ENCODE measurements at places on chromosomes 5 and 9. TPM values are rescaled to one million over a fixed set of nuclear protein-coding genes. Genes with fewer than 3 reads are reported as not detected.
A peak's percentile ranks its signal among the peaks of the same experiment; 100 is the strongest.

The FAXDC2 gene
- total RNA-seq, result 83.6 TPM

- DNase-seq, result no peak
These were observed 438.6 kb upstream of the MPDZ start for GRCh38 chr9:13718086-13718485.

GRCh38 chr9:110769667-110770066 lies 101.1 kb downstream of the MUSK start:
- no peak for DNase-seq

The LIX1 gene
- total RNA-seq, result not detected

The C5orf34 gene
- 0.70 TPM for total RNA-seq

DNA sequence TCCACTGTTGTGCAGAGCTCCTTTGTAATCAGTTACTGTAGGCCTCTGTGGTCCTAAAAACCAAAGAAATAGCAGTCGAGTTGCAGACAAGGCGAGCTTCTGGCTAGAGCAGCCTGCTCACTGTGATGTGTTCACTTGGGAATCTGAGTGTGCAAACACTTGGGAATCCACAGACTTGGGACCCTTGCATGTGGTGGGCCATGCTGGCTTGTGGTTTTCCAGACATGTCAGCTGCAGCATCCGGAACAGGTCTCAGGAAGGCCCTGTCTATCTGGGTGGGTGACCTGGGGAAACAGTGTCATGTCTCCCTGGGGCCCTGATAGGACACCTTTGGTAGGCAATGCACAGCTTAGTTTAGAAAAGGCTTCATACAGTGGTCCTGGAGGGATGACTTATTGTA lies 66.4 kb downstream of the WWC1 start:
- DNase-seq, result no peak

The TMEM232 gene
- total RNA-seq, result 1.5 TPM

DNA sequence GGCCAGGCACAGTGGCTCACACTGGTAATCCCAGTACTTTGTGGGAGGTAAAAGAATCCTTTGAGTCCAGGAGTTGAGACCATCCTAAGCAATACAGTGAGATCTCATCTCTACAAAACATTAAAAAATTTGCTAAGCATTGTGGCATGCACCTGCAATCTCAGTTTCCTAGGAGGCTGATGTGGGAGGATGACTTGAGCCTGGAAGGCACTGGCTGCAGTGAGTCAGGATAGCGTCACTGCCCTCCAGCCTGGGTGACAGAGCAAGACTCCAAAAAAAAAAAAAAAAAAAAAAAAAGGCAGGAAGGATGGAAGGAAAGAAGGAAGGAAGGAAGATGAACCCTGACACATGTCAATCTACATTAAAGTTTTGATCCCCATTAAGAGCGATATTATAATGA lies 1452.2 kb upstream of the ACO1 start:
- no peak for DNase-seq

DNA sequence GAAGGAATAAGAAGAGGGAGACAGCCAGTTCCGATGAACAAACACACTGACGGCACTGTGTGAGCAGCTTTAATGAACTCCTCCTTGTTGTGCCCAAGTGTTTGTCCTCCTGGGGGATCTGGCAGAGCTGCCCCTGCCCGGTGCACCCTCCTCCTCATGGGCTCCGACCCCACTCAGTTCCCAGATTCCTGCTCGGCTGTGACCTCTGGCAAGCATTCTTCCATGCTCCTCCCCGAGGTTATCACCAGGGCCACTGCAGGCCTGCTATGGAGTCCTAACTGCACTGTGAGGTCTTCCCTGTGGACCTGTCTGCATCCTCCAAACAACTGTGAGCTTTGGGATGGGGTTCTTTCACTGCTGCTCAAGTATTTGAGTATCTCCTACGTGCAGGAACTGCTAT lies 142.2 kb downstream of the DCP2 start:
- no peak for DNase-seq

- peak; percentile 69 for DNase-seq
These were observed 2.1 kb downstream of the LECT2 start for GRCh38 chr5:135952683-135953082.

GRCh38 chr9:98429613-98430012 lies 174.2 kb upstream of the TBC1D2 start:
- no peak for DNase-seq

GRCh38 chr5:163306421-163306820 lies 131.0 kb upstream of the CCNG1 start:
- DNase-seq, result no peak

GRCh38 chr9:118438810-118439209 lies 734.6 kb downstream of the TLR4 start:
- DNase-seq, result no peak

The ERBIN gene
- total RNA-seq, result 31.4 TPM

The ZNF883 gene
- 0.08 TPM for total RNA-seq
